AG04449 (cell line): ENCODE measurements at places on chromosomes 5 and 9.

- no peak for DNase-seq
Observed at GRCh38 chr9:126365780-126366179, 39.2 kb downstream of the MVB12B start.

- DNase-seq, result no peak
Observed at GRCh38 chr9:4055032-4055431, 244.8 kb downstream of the GLIS3 start.

GRCh38 chr5:126301056-126301455 is 122.2 kb upstream of the GRAMD2B start:
- no peak for DNase-seq

DNA sequence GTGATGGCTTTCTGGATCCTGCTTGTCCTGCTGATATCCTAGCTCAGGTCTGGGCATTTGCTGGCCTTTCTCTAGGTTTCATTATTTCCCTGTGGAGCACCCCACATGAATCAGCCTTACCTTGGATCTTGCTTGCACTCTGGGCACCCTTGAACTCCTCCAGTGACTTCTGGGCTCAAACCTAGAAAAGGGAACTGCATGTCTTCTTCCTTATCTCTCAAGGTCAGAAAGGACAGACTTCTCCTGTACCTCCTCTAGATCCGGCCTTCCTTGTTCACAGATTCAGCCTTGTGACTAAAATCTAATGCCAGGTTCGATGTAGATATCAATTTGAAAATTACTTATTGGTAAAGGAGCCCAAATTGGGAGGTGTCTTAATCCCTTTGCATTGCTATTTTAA is 267.9 kb downstream of the PARP8 start:
- no peak for DNase-seq

DNA sequence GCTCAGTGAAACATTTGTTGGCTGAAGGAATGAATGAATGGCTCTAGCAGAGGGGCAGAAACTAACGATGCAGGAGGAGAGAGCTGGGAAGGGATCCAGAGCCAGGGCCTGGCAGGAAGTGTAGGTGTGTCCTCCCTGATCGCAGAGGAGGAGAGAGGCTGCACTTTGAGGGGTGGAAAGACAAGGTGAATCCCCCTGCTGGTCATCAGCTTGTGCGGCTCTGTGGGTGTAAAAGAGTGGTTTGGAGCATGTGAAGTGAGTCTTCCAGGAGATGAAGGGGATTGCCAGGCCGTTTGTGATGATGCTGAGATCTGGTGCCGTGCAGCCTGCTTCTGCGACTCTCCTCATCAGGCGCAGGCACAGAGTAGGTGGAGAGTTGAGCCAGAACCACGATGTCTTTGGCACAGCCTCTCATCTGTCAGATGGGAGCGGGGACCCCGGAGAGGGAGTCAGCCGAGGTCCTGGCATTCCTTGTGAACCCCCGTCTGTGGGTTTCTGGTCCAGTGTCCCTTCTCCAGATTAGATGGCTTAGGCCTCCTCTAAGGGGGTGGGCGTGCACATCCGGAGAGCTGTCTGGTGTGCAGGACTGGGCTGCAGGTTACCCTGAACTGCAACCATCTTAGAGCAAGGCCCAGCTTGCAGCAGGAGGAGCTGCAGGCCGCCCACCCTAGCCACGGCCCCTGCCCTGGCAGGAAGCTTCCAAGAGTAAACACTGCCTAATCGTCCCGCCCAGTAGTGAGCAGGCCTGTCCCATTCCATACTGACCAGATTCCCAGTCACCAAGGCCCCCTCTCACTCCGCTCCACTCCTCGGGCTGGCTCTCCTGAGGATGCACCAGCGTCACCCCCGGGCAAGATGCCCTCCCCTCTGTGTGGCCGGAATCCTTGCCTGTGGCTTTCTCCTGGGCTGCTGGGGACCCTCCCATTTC is at the start of gene ADAMTS13:
Gene ADAMTS13 (plus strand): TSS at position 753 of the 928 bp plus-strand sequence. CDS start 77 bp downstream, at position 830.
- no peak for DNase-seq

- no peak for DNase-seq
Observed at GRCh38 chr9:34197756-34198711, 19.2 kb downstream of the UBAP1 start.

GRCh38 chr9:33248606-33249005 is 8.6 kb downstream of the SPINK4 start:
- no peak for DNase-seq

GRCh38 chr5:68141494-68141893 is 74.1 kb upstream of the PIK3R1 start:
- no peak for DNase-seq
